ENCODE measurements at places on chromosomes 13 and 19. TPM values are rescaled to one million over a fixed set of nuclear protein-coding genes. Genes with fewer than 3 reads are reported as not detected.

PROZ gene
- total RNA-seq, result not detected

DNA sequence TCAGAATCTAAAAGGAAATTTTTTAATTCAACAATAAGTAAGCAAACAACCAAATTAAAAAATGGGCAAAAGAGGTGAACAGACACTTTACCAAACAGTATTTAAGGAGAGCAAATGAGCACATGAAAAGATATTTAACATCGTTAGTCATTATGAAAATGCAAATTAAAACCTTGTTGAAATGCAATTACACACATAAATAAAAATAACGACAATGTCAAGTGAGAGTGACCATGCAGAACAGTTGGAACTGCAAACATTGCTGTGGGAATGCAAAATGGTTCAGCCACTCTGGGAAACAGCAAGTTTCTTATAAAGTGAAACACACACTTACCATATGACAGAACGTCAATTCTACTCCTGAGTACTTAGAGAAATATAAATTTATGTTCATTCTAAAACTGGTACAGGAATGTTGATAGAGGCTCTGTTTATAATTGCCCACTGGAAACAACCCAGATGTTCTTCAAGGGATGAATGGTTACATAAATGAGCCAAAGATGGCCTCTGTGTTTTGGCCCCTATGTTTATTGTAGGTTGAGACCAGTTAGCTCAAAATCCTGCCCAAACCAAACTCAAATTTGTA lies 678.1 kb downstream of the UQCRFS1 start:
- no peak for DNase-seq

GRCh38 chr13:74324338-74324737 lies 190.1 kb upstream of the KLF12 start:
- DNase-seq, result no peak

GRCh38 chr13:69951412-69951811 lies 156.2 kb upstream of the ATXN8OS start:
- no peak for DNase-seq

DNA sequence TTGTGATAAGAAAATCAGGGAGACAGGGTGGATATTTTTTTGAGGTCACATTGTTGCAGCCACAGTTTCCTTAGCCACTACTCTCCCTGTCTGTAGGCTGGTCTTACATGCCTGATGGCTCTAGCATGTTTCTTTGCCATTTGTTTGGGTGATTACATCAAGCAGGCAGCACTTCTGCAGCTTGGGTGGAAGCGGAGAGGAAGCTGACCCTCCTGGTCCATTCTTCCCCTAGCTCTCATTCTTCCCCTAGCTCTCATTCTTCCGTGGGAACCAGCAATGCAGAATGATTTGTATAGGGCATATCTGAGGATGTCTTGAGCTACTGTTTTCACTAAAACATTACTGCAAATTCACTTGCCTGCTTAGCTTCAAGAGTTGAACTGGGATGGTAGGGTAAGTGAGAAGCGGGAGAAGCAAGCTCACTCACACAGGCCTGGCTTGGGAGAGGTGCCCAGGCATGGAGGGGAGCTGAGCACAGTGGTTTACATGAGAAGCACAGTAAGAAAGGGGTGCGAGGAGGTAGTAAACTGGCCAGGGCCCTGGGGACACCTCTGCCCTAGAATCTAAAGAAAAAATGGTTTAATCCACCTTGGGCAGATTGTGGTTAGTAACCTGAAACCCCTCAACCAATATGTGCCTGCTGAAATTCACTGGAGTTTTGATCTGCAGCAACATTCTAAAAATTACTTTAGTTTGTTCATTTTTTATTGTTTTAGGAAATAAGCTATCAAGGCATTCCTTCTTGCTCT lies 538.9 kb downstream of the RFC3 start:
- no peak for DNase-seq

GRCh38 chr13:109787135-109787954 lies 962 bp upstream of the IRS2 start:
- peak; percentile 76 for DNase-seq

DNA sequence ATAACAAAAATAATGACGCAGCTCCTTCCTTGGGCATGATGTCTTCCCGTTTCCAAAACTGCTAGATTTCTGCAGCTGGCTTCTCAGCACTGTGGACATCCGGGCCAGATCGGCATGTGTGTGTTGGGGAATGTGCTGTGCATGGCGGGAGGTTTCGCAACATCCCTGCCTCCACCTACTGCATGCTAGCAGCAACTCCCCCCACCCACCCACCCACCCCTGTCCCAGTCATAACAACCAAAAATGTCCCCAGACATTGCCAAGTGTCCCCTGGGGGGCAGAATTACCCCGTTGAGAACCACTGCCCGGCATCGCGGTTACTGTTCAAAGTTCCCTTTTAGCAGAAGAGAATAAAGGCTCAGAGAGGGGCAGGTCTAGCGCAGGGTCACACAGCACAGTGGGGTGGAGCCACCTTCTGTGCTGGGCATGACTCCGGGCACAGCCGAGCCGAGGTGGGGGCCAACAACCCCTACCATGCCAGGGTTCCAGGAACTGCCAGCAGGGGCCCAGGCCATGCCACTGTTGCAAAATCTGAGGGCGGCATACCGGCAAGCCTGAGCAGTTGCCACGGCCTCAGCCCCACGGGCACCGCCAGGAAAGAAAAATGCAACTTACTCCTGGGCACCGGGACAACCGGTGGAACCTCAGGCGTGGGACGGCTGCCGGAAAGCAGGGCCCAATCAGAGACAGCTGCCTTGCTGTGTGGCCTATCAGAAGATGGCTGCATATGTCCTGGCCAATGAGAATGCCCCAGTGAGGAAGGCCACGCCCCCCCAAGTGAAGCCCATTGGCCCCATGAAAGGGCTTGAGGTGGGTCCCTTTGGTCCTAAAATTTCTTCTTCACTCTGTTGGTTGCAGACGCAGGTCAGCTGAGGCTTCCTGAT lies 22.5 kb upstream of the NFIC start:
- DNase-seq, result peak; percentile 96

DNA sequence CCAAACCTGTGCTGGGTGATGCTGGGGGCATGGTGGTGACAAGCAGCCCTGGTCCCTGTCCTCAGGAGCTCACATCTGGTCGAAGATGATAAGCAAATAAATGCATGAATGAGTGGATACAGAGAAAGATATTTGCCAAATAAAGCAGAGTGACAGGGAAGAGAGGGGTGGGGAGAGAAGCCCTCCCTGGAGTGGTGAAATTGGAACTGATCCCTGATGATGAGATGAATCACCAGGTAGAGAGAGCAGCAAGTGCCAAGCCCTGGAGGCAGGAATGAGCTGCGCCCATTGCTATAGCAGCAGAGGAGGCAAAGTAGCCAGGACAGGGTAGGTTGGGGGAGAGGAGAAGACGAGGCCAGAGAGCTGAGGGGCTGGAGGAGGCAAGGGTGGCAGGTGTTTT lies 13.7 kb downstream of the FXYD5 start:
- no peak for DNase-seq

ZSCAN22 gene
- 6.4 TPM for total RNA-seq

GRCh38 chr19:33683881-33684537 lies 62.3 kb downstream of the CHST8 start:
- DNase-seq, result no peak

- no peak for DNase-seq
Observed at GRCh38 chr13:111575719-111576118, 255.3 kb downstream of the TEX29 start.

TSKS gene
- not detected for total RNA-seq

- DNase-seq, result no peak
Observed at GRCh38 chr19:16112778-16113177, 1.1 kb downstream of the RAB8A start.

- no peak for DNase-seq
Observed at GRCh38 chr19:24048261-24048660, 38.7 kb upstream of the ZNF254 start.

DNA sequence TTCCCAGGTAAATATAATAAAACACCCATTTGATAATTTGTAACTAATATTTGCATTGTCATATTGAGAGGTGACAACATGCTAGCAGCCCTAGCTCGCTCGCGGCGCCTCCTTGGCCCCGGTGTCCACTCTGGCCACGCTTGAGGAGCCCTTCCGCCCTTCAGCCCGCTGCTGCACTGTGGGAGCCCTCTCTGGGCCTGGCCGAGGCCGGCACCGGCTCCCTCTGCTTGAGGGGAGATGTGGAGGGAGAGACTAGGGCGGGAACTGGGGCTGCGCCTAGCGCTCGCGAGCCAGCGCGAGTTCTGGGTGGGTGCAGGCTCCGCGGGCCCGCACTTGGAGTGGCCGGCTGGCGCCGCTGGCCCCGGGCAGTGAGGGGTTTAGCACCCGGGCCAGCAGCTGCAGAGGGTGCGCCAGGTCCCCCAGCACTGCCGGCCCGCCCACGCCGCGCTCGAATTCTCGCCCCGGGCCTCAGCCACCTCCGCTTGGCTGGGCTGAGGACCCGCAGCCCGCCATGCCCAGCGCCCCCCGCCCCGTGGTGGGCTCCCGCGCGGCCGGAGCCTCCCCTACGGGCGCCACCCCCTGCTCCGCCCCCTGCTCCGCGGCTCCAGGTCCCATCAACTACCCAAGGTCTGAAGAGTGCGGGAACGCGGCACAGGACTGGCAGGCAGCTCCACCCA lies 594.4 kb downstream of the SLITRK6 start:
- no peak for DNase-seq

- DNase-seq, result no peak
Observed at GRCh38 chr19:41376998-41377365, 649 bp downstream of the TMEM91 start.

DNA sequence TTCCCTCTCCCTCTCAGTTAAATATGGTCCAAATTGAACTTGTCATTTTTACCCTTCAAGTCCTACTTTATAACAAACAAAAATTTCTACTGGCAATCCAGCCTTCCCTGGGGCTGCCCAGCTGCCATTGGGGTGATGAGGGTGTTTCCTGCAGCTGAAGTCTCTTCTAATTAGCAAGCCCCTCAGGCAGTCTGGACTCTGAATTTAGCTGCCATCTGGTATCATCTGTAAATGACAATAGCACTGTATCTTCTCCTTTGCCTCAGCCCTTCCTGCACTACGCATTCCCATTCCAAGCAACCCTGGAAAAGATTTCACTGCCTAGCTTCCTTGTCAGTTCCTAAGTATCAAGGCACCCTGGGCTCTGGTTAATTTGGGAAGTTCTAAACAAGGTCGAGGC lies 331.1 kb upstream of the KLF12 start:
- no peak for DNase-seq

DNA sequence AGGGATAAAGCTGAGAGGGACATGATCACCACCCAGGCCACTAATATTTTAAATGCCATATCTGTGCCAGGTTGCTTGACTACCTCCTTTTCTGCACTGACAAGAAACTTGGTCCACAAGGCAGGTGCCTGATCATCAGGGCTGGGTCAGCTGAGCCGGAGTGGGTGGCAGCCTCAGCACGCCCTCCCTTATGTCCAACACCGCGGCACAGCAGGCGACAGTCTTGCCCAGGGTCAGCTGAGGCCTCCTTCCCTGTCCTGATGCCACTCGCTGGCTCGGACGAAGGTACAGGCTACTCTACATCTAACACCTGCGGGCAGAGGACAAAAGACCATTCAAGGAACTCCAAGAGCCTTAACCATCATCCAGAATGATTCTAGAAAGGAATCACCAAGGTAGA lies 16.9 kb downstream of the ZC3H4 start:
- no peak for DNase-seq

DNA sequence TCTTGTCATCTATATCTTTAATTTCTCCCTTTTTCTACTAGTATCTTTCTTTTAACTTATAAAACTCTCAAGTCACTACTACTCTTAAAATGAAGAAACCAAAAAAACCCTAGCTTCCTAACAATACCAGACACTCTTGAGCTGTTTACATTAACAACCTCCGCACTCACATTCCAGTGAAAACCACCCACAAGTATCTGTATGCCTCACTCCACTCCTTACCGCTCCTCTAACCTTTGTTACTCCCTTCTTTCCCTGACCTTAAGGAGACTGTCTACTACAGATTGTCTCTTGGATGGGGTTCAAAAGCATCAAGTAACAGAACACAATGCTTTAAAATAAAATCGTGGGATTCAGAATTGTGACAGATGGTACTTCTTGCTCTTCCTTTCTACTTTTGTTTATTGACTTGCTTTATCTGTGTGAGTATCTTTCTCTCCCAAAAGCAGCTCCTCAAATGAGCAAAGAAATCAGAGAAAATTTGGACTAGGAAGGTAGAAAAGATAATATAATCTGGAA lies 110.0 kb upstream of the FBXL3 start:
- no peak for DNase-seq

KPNA3 gene
- 17.1 TPM for total RNA-seq

DNA sequence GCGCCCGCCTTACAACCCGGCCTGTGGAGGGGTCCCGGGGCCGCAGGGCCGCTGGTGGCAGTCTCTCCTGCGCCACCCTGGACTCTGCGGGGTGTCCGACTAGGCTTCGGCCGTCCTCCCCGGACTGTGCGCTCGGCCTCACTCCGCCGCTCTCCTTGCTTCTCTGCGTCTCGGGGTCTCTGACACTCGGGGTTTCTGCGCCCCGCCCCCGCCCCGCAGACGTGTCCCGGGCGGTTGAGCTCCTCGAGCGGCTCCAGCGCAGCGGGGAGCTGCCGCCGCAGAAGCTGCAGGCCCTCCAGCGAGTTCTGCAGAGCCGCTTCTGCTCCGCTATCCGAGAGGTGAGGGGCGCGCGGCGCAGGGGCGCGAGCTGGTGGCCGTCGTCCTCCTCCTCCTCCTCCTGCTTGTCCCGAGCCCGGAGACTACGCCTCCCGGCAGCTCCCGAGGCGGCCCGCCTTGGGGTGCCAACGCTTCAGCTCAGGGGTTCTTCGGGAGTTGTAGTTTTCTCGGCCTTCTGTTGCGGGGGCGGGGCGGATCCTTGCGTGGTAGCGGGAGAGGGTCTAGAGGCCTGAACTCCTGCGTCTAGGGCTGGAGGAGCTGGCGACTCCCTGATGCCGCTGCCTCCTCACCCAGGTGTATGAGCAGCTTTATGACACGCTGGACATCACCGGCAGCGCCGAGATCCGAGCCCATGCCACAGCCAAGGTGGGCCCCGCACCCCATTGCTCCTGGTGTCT lies 627 bp downstream of the LIN7B start:
- no peak for DNase-seq

DNA sequence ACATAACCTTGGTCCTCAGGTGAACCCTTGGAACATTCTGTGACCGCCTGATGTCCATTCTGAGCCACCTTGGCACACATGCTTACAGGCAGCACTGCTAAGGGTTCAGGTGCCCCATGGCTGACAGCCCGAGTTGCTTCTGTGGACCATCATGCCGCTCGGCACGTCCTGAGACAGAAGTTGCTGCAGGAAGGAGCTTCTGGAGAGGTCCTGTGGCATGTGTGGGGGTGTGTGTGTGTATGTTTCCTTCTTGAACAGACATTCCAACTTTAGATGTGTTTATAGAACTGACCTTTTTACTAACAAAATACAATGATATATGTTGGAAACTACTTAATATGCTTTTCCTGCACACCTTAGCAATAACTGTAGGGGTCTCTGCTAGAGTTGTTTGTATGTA lies 4.8 kb upstream of the C1QTNF9 start:
- no peak for DNase-seq

- DNase-seq, result no peak
Observed at GRCh38 chr13:40170091-40170490, 496.4 kb downstream of the FOXO1 start.

- DNase-seq, result no peak
Observed at GRCh38 chr13:72379581-72379980, 347.8 kb downstream of the MZT1 start.

- no peak for DNase-seq
Observed at GRCh38 chr13:51044023-51044665, 66.9 kb downstream of the C13orf42 start.

ANKLE1 gene
- total RNA-seq, result 1.6 TPM

- DNase-seq, result peak; percentile 27
Observed at GRCh38 chr19:54275951-54276350, 5.0 kb downstream of the LILRB2 start.

SH2D3A gene
- total RNA-seq, result 60.6 TPM

Measured in suprapubic skin (tissue), 4 donors.